NCI-H2081 treated with DMSO at 0.1 percent for 48 hours (cell line): ENCODE measurements at places on chromosomes 1 and 21.

DNA sequence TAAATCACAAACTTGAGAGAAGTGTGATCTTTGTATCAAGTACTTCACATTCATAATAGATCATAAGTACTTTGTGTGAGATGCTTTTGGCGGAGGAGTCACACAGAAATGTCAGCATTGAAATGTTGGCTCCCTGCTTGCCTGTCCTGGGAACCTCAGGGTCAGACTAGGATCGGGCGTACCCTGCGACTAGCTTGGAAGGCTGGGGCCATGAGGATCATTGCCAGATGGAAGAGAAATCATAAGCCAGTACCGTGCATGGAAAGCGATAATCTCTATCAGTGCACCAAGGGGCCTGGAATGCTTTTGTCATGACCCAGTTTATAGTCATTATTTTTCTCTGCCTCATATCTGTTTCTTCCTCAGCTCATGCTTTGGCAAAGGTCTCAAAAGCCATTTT lies 35.5 kb downstream of the MTR start:
- no peak for DNase-seq

GRCh38 chr1:1895060-1895418 lies 4.2 kb upstream of the GNB1 start:
- no peak for DNase-seq

DNA sequence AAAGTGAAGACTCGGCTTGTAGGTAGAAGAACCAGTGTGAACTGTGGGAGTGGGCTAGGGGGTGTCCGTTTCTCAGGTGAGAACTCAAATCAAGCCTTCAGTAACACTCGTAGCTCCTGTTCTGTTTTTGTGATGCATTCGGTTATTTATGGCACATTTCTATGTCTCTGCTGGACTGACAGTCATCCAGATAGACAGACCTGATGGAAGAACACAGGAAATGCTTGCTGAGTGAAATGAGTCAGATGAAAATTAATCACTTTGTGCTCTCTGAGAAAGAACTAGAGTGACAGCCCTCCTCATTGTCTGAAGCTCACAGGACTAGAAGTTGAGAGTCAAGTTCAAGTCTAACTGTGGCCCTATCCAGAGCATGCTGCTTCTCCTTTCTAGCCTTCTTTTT lies 360.1 kb upstream of the PLXNA2 start:
- no peak for DNase-seq

GRCh38 chr1:84166797-84167196 lies 22.7 kb downstream of the PRKACB start:
- DNase-seq = no peak

DNA sequence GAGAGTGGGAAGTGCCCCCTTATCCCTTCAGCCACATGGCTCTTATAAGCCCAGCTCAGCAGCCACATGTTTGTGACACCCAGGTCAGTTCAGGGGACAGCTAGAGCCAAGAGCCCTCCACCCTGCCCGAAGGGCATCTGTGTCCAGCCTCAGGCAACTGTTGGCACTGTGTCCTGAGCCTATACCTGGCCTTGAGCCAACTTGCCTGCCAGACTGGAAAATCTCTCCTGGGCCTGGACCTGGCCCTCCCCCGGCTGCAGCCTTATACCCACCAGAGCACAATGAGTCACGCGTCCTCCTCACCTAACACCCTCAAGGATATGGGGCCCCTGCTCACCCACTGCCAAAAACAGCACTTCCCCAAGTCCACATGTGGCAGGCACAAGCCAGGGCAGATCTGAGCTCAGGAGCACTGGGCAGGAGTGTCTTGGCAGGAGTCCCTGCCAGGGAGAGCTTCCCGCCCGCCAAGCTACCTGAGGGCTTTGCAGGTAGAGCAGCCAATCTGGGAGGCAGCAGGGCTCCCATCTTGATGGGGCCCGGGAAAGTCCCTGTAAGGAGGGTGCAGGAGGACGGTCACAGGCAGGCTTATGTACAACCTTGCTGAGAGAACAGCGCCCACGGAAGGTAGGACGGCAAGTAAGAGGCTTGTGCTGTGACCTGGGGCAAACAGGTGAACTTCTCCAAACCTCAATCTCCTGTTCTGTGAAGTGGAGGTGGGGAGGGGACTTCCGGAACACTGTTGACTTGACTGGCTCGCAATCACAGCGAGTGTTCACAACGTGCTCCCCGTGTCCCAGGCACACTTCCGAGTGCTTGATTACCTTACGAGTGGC lies 19.8 kb upstream of the HSPG2 start:
- DNase-seq = no peak

- no peak for DNase-seq
Measured at GRCh38 chr1:181014477-181015250, 8.0 kb downstream of the STX6 start.

- DNase-seq = no peak
Measured at GRCh38 chr1:43706598-43707189, 642 bp upstream of the ST3GAL3 start.
